ENCODE measurements at places on chromosomes 7 and 10.

- DNase-seq = no peak
These were observed 86.3 kb upstream of the AHR start for GRCh38 chr7:17212188-17212587.

GRCh38 chr10:18340496-18341051 is 200.3 kb downstream of the CACNB2 start:
- no peak for DNase-seq

DNA sequence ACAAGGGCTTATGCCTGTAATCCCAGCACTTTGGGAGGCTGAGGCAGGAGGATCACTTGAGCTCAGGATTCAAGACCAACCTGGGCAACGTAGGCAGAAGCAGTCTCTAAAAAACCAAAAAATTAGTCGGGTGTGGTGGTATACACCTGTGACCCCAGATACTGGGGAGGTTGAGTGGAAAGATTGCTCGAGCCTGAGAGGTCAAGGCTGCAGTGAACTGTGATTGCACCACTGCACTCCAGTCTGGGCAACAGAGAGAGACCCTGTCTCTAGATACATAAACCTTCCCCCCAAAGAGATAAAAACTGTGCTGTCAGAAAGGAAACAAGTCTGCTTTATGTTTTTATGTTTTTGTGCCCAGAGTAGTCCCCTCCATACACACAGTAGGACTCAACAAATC is 27.5 kb upstream of the CDK13 start:
- DNase-seq = no peak

GRCh38 chr7:135811506-135811905 is 62.9 kb upstream of the FAM180A start:
- DNase-seq = no peak

- no peak for DNase-seq
These were observed 7.0 kb upstream of the DLX6 start for GRCh38 chr7:96998333-96998732.

DNA sequence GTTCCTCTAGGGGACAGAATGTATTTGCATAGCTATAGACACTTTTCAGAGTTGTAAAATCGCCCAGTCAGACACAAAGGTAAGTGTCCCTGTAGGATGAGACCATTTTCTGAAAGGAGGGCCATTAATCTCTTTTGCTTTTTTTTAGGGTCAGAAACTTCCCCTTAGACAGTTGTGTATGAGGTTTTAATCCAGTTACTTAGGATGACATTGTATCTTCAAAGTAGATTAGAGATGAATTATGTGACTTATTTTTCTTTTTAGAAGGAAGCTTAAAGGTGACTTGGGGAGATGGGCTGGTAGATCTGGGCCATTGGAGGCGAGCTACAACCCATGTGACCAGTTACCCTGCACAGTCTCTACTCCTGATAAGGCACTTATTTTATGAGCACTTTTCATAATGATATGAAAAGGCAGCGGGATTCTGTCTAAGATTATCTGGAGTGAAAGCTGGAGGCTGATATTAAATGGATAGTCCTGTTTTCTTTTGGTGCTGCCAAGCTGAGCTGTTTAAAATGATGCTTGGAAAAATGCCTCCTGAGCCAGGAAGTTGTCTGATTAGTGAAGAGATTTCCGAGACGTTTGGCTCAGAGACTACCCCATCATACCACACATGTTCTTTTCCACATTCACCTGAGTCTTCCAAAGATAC is 264.3 kb downstream of the AUTS2 start:
- DNase-seq = no peak

- DNase-seq = no peak
These were observed 20.9 kb upstream of the FAM20C start for GRCh38 chr7:171364-171904.

GRCh38 chr7:4700577-4701235 is 18.6 kb downstream of the FOXK1 start:
- DNase-seq = no peak

GRCh38 chr10:124092860-124093773 is at the start of gene CHST15:
Gene CHST15, minus strand, starts transcription at chr10:124093598. Its CDS starts 47,386 bp downstream, at chr10:124046212.
- DNase-seq = no peak

DNA sequence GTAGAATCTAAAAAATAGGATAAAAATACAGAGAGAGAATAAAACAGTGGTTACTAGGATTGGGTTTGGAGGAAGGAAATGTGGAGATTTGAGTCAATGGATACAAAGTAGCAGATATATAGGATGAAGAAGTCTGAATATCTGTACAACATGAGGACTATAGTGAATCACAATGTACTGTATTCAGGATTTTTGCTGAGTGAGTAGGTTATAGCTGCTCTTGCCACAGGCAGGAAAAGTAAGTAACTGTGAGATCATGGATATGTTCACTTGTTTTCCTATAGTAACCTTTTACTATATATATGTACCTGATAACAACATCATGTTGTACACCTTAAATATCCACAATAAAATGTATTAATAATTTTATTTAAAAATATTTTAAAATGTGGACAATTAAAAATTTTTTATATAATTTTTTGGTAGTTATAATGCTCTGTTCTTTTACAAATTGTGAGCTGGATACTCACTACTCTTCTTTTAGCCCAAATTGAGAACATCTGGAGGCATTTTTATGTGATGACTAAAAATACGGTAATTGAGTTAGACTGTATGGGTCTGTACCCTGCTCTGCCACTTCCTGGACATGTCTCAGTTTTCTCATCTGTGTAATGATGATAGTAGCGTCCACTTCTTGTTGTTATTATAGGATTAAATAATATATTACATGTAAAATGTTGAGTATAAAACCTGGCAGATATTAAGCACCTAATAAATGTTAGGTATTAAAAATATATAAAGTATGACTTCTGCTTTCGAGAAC is 439.1 kb downstream of the AUTS2 start:
- DNase-seq = no peak

DNA sequence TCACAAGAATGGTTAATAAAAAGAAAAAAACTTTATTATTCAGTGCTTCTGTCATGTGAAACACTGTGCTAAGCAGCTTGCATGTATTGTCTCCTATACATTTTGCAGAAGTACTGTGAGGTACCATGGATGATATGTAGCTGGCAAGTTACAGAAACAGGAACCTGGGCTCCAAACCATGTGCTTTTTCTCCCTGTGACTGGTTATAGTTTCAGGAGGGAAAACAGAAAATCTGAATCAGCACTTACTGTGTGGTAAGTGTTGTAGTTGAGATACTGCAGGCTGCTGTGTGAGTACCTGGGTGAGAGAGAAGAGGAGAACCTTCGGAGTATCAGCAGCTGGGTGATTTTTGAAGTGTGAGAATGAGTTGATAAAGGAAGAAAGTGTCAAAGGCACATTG is 285.0 kb downstream of the SUGCT start:
- DNase-seq = no peak

DNA sequence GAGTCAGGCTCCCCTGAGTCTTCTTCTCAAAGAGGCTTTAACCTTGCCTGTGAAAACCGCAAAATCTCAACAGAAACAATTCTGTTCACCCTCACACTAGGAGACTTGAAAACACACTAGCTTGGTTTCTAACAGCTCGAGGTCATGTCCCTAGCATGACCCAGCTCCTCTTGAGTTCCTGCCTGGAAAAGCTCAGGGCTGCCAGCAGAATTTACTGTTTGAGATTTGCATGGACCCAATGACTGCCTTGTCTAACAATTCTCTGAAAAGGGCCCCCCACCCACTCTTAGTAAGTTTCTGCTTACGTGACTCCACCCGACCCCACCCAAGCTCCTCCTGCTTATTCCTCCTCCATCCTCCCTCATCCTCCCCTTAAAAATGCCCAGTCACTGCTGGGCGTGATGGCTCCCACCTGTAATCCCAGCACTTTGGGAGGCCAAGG is 85.1 kb upstream of the KMT2C start:
- DNase-seq = no peak

- DNase-seq = no peak
These were observed 35.3 kb downstream of the CHST3 start for GRCh38 chr10:71999360-72000072.

- DNase-seq = peak; percentile 33
These were observed 64.0 kb downstream of the OAT start for GRCh38 chr10:124354411-124355382.

DNA sequence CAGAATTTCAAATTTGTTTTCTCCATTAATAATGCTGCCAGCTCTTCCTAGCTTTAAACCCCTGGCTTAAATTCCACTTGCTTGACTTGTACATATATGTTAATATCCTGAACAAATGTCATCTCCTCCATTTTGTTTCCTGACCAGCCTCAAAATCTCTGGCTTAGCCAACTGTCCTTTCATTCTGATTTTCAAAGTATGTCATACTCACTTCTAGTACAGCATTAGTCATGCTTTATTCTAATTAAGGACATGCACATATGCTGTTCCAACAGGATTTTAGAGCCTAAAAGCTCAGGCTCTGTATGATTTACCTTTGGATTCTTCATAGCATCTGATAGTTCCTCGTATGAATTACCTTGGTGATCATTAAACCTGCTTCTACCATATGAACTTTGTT is 158.3 kb downstream of the ZNF438 start:
- no peak for DNase-seq

GRCh38 chr10:83632701-83633100 is 506.6 kb upstream of the GHITM start:
- no peak for DNase-seq

DNA sequence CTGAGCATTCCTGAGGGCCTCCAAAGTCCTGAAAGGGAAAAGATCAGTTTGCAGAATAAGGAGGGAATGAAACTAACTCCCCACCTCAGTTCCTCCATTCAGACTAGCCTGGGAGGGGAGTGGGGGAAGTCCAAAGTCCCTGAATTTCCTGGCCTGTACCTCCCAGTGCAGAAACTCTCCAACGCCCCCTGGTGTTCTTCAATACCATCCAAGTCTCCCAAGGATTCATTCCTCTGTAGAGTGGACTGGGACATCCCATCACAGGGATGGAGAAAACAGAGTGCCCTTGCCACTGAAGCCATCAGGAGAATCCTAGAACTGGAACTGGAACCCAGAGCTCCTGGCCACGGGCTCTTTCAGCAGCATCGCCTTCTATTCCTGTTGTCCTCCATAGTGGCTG is 1.6 kb upstream of the COL13A1 start:
- no peak for DNase-seq

GRCh38 chr7:80942261-80943041 is 23.6 kb upstream of the SEMA3C start:
- DNase-seq = no peak

DNA sequence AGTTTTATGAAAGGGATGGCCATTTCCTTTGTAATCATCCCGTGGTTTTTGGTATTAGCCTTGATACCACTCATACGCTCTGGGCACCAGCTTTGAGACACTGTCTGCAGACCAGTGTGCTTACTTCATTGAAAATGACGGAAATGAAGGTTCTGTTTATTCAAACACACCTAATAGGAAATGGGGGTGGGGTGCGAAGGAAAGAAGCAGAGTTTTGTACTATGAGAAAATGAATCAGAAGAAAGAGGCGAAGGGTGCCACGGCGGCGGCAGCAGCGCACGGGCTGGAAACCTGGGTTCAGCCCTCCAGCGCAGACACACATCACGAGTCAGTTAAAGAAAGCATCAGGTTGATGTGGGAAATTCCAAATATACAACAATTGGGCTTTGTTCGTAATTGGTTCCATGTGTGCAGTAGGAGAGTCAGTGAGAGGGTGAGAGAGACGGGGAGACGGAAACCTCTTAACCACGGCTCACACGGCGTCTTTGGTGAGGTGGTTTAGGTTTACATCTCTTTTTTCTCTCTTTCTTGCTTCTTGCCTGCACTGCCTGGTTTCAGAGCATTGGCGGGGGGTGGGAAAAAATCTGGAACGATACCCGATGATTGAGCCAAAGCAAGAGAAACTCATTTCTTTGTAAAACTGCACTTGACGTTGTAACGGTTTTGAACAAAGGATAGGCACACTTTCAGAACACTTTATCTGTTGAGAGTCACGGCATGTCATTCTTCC is 321.2 kb downstream of the FRMD4A start:
- DNase-seq = peak; percentile 77

DNA sequence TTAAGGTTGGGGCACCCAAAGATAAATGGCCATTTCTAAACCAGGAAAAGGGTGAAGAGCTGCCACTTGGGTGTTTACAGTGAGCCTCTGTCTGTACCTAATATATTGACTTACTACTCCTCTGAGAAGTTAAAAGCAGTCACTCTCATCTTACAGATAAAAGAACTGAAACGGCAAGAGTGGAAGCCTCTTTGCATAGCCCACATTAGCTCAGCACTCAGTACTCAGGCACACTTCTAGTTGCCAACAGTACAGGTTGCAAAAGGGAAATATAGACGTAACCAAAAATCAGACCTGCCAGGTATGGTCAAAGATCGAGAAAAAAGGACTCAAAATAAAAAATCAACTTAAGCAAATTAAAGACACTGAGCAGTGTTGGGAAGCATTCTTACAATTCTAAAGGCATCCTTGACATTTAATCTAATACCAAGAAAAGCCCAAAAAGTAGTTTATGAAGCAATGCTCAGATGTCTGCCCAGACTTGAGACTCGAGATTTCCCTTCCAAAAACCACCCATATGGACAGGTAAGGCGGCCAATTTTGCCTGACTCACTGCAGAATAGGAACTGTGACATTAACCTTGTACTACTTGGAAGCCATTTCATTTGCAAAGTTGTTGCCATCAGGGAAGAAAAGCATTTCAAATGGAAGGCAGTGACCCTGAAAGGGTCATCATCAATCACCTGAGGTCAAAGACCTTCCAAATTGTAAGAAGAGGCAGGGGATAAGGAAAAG is 139.3 kb downstream of the SLC25A13 start:
- DNase-seq = no peak

- no peak for DNase-seq
These were observed 175.6 kb downstream of the ELFN1 start for GRCh38 chr7:1845536-1846311.

DNA sequence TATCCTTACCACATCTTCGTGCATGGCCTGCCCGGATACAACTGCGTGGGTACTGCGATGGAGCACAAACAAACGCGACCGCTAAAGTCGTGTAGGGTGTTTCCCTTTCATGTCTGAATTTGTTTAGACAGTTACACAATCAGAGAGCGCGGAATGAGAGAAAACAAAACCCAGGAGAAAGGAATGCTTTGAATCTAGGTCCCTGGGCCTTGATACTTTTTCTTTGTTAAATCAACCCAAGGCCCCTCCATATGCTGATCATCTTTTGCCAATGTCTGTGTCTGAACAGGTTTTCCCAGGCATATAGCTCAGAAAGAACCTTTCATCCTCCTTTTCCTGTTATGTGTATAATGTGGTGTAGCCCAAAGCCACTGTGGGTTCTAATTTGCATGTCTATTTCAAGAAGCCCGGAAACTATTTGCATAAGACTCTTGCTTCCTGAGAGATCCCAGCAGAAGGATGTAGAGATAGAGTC is 145.8 kb downstream of the FRMD4A start:
- DNase-seq = peak; percentile 29

GRCh38 chr10:49053053-49053997 is 62.0 kb downstream of the VSTM4 start:
- no peak for DNase-seq

- no peak for DNase-seq
These were observed 83.1 kb downstream of the VPS41 start for GRCh38 chr7:38825721-38826440.

DNA sequence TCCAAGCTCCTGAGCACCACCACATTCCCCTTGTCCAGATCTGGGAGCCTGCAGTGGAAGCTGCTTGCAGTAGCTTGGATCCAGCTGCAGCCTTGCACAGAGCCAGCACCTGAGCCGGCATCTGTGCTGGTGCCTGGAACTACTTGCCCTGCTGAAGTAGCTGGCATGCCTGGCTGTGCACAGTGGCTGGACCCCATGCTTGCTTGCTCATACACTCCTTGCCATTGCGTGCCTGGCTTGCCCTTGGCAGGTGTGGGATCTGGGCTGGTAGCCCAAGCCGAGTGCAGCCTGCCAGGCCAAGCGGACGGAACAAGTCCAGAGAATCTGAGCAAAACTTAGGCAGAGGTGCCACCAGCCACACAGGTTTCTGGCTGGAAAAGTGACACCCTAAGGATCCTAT is 759.9 kb downstream of the IPMK start:
- DNase-seq = no peak

All from stimulated activated CD4-positive, alpha-beta T cell treated with anti-CD3 and anti-CD28 coated beads, Interleukin-4, amount 100 ng/mL, for 1 hour (primary cell).